ENCODE measurements at places on chromosomes 5 and 9.

DNA sequence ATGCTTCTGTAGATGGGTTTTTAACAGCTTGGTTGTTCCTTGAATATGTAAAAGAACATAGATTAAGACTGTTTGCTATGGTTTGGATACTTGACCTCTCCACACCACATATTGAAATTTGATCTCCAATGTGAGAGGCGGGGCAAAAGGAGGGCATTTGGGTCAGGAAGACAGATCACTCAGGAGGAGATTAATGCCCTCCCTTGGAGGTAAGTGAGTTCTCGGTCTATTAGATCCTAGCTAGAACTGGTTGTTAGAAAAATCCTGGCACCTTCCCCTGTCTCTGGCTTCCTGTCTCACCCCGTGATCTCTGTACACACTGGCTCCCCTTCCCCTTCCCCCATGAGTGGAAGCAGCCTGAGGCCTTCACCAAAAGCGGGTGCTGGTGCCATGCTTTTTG lies 281.1 kb upstream of the ANKRD55 start:
- no peak for DNase-seq

DNA sequence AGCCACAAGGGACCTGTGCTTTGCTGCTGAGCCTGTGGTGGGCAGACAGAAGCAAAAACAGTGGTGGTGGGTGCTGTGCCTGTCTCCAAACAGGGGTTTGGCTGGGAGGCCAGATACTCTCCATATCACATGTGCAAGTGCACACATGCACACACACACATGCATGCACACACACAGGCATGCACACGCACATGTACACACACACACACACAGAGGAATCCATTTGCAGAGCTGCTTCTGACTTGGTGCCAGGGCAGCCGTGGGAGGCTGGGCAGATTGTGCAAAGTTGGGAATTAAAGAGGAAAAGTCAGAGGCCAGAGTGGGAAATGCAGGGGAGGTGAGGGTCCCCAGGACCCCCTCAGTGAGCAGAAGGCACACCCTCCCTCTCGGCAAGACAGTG lies 71.3 kb downstream of the NTNG2 start:
- DNase-seq = no peak

- no peak for DNase-seq
Observed at GRCh38 chr9:70020991-70021571, 22.6 kb upstream of the MAMDC2 start.

DNA sequence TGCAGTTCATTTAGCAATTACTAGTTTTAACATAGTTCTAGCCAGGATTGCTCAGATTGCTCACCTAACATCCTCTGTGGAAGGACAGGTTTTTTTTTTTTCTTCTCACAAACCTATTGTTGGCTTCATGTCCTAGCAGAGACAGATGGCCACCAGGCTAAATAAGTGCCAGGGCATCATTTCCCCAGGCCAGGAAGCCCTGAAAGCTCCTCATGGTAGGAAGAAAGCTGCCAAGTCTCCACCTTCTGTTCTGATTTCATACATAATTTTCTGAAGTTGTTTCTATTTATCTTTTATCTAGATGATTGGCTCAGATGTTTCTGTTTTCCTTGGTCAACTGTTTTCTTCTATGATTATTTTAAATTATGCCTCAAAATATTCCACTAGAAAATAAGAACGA lies 31.0 kb downstream of the EFCAB9 start:
- DNase-seq = no peak

GRCh38 chr9:1917396-1917935 lies 97.7 kb upstream of the SMARCA2 start:
- no peak for DNase-seq

- DNase-seq = no peak
Observed at GRCh38 chr9:36550135-36550534, 22.6 kb upstream of the MELK start.

DNA sequence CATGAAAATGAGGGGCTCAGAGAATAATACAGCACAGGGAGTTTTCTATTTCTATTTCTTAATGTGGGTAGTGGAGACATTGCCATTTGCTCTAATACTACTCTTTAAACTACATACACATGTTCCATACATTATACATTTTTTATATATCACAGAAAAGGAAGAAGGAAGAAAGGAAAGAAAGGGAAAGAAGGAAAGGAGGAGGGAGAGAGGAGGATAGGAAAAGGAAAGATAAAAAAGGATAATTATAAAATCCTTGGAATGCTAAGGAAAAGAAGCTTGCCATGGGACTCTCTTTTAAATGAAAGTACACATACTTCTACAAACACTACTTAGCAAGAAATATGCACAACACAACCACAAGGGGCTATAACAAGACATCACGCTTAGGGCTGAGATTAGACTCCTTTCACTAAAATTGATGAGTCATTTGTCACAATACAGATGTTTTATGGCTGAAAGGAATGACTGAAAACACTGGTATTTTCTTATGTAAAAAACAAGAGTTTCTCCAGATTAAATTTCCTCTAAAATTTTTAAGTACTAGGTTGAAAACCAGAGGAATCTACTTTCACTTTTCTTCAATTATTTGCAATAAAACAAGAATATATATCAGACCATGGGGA lies 219.8 kb downstream of the ARL15 start:
- no peak for DNase-seq

- no peak for DNase-seq
Observed at GRCh38 chr9:133163504-133164172, at the start of gene GBGT1. TSS of gene GBGT1 (minus strand) at chr9:133163914. CDS start at chr9:133162412, 1,502 bp downstream.

DNA sequence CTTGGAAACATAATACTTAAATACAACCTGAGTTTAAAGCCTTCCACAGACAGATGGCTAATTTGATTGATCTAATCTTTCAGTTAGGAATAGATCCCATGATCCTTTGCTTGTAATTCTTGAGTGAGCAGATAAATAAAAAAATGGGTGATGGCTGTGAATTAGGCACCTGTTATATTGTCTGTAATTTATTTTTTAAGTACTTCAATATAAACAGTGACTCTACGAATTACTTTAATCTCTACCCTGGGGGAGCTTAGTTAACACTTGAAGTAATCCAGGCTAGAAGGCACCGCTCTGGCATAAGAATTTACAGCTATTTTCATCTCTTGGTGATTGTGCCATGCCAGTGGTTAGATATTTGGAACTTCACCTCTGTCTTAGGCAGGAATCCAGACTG lies 9.0 kb downstream of the EGFLAM start:
- no peak for DNase-seq

- peak; percentile 36 for DNase-seq
Observed at GRCh38 chr5:176596689-176597416, 13.1 kb downstream of the GPRIN1 start.

GRCh38 chr5:52837591-52838001 lies 49.9 kb downstream of the ITGA1 start:
- no peak for DNase-seq

DNA sequence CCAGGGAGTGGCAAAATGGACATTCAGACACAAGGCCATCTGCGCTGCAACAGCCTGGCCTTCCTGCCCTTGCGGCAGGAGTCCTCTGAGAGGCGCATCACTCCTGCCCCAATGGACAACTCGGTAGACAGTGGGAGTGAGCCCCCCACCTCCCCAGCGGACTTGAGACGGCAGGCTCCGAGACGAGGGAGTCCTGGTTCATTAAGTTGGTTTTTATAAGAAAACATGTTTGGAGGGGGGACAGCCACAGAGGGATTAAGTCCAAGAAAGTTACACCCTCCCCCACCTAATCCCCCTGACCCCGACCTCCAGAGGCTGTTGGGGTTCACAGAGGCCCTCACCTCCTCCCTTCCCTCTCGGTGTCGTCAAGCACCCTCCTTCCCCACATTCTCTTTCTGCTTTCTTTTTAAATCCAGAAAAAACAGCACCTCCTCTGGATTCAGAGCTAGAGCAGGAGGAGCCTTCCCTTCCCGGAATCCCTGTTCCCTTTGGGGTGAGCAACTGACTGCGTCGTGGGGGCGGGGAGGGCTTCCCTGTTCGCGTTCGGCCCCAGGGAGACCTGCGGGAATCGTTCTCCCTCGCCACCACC lies 1.8 kb upstream of the EGR1 start:
- no peak for DNase-seq

GRCh38 chr5:113514289-113514635 lies 768 bp downstream of the YTHDC2 start:
- no peak for DNase-seq

DNA sequence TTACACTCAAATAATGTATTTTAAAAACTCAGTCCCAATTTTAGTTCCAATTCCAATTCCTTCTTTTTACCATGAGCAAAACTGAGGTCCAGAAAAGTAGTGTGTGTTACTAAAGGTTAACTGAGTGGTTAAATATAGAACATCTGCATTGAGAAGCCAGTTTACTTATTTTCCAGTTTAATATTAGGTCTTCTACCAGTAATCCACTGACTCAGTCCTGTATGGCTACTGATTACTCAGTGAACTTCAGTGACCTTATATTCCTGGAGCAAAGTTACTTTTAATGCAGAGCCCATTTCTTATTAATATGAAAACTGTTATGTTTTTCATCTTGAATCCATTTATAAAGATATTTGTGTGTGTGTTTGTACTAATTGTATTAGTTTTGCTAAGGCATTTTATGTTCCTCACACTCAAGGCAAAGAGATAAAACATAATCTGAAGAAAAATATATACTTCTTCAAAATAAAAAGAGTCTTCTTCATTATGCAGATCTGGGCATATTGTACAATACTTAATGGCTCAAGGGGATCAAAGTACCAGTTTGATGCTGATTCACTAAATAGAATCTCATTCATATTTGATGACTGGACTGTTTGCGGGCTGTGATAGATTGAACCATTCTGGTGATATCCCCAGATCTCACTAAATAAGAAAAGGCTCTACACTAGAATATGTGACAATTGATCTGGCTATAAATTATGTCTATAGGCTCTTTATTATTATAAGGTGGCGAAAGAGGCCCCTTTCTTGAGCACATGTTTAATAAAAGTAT lies 60.8 kb downstream of the DMXL1 start:
- DNase-seq = no peak

DNA sequence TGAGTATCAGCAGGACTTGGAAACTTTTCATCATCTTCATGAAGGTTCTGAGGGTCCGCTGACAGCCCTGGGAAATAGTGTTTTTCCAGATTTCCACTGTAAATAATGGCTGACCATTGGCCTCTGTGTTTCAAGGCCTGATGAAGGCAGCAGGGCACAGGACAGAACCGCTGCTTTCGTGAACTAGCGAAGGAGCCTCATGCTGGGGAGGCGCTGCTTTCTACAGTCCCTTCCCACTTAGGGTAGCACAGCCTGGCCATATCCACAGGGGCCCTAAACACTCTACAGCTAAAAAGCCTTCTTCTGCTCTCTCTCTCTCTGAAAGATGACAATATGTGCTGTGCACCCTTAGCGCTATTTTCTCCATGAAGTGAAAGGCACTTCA lies 118.2 kb downstream of the MED27 start:
- DNase-seq = no peak

DNA sequence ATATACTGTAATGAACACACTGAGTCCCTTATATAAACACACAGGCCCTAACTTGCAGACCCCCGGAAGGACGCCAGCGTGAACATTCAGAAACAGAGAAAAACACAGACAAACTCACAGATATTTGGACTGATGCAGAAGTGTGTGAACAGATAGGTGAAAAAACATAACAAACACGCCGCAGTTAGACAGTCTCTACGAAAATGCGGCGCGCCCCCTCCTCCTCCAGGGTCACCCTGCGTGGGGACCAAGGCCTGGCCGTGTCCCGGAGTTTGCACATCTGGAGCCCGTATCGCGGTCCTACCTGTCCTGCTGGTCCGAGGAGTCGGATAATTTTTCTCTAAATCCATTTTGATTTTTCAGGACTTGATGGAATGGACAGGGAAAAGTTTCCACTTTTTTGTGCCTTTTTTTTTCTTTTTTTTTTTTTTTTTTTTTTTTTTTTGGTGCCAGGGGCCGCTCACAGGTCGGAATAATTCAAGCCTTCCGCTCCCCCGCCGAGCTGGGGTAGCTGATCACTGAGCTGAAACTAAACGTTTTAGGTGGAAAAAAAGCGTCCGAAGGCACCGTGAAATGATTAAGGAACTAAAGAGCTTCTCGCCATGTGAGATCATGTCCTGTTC lies at the start of gene PAX5:
TSS of gene PAX5 (minus strand) at position 587 of the 623 bp plus-strand sequence. CDS start at position 350, 237 bp downstream.
- DNase-seq = no peak

- no peak for DNase-seq
Observed at GRCh38 chr5:41109186-41109585, 38.0 kb upstream of the MROH2B start.

DNA sequence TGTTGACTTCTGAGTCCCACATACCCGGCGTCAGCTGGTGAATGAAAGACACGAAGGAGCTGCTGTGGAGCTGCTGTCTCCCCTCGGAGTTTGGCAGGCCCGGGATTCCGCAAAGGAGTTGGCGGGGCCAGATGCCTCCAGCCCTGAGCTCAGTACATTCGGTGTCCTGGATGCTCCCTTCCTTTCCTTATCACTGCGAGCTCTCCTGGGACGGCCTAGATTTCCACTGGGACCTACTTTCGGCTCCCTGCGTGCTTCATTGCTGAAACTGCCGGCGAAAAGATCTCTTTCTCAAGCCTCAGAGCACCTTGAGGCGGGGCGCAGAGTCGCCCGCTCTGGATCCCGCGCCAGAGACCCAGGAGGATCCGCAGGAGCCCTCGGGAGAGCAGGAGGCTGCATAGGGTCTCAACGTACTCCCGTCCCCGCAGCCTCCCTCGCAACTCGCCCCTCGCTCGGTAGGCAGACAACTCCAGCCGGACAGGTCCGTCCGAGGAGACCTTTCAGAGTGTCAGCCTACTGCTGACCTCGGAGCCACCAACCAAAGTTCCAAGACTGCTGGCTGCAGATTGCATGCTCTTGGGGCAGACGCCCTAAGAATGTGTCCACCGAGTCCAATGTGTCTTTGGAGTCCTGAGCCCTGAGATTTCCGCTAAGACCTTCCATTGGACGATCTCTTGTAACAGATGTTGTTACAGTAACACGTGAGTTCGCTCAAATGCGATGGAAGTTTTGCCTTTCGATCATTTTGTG lies 6.1 kb downstream of the ANXA2R start:
- DNase-seq = no peak

- DNase-seq = no peak
Observed at GRCh38 chr9:133141833-133142595, 21.0 kb upstream of the RALGDS start.

GRCh38 chr5:142783601-142784341 lies 13.6 kb downstream of the ARHGAP26 start:
- DNase-seq = no peak

GRCh38 chr5:79436224-79436623 lies 77.7 kb downstream of the HOMER1 start:
- DNase-seq = no peak

- DNase-seq = no peak
Observed at GRCh38 chr5:157485811-157486210, 25.8 kb downstream of the NIPAL4 start.

DNA sequence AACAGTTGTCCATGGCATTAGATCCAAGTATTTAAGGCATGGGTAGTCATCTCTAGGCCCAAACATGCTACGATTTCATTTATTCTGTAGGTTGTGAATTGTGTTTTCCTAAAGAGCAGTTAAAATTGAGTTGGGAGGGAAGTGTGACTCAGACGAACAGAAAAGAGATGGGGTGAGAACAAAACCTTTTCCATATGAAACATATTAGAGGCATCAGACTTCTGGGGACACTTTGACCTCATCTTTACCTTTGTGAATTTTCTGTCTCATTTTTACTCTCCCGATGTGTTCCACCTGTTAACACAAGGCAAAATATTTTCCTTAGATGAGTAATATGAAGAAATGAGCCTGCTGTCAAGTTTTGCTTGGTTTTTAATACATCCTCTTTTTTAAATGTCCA lies 181.3 kb downstream of the ESM1 start:
- DNase-seq = no peak
